ENCODE measurements at places on chromosomes 13 and 19.
A peak's percentile ranks its signal among the peaks of the same experiment; 100 is the strongest.

DNA sequence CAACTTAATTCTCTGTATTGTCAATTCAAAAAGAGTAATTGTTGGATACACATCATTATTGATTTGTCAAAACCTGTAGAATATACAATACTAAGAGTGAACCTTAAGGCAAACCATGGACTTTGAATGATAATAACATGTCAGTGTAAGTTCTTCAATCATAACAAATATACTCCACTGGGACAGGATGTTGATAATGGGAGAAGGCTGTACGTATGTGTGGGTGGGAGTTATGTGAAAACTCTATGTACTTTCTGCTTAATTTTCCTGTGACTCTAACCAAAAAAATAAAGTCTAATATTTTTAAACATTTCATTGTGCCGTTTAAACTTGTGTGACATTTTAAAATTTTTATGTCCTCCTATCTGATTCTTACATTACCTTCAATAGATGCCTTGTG is 526.7 kb downstream of the SUCLA2 start:
- DNase-seq, result no peak

GRCh38 chr19:907183-907853 is 5.7 kb downstream of the R3HDM4 start:
- DNase-seq, result no peak

DNA sequence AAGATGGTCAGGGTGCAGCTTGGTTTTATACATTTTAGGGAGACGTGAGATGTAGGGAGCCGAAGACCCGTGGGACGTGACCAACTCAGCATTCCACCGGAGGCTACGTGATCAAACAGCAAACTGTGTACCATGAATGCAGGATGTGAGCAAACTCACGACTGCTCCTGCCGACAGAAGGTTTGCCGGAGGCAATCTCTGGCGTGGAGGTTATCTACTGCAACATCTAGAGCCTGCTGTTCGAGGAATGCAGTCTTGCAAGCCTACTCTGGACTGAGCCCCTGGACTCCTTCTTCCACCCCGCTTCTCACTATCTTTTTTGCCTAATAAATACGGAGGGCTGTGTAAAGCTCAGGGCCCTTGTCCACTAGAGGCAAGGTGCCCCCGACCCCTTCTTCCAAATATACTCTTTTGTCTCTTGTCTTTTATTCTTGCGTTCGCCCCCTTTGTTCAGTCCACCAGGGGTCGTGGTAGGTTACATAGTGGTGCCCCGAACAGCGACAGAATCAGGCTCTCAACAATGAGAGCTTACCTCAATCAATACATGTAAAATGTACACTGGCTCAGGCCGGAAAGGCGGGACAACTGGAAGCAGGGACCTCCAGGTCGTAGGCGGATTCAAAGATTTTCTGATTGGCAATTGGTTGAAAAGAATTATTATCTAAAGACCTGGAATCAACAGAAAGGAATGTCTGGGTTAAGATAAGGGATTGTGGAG is 8.9 kb upstream of the OR1I1 start:
- DNase-seq, result peak; percentile 77

GRCh38 chr19:38307076-38307475 is 3.0 kb downstream of the C19orf33 start:
- no peak for DNase-seq

DNA sequence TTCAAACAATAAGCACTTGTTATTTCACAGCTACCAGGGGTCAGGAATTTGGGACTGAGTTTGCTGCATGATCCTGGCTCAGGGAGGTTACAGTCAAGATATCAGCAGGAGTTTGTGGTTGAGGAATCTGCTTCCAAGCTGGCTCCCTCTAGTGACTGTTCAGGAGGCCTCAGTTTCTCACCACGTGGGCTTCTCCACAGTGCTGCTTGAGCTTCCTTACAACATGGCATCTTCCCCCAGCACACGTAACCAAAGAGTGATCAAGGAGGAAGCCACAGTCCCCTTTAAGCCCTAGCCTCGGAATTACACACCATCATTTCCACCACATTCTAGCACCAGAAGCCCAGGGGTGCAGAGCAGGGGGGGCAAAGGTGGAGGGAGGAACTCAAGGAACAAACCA is 28.8 kb downstream of the CELF5 start:
- no peak for DNase-seq

GRCh38 chr13:74929436-74929835 is 552.5 kb downstream of the TBC1D4 start:
- DNase-seq, result no peak

All from umbilical cord (tissue), 2 donors.